ENCODE measurements at places on chromosomes 7 and 10. TPM values are rescaled to one million over a fixed set of nuclear protein-coding genes. Genes with fewer than 3 reads are reported as not detected.

- no peak for DNase-seq
Observed at GRCh38 chr10:1736144-1736971, 967 bp downstream of the ADARB2 start.

The TLX1 gene
- total RNA-seq: not detected

The SLIT1 gene
- 0.58 TPM for total RNA-seq

GRCh38 chr10:16436367-16436757 lies 448 bp upstream of the PTER start:
- peak; percentile 20 for DNase-seq

DNA sequence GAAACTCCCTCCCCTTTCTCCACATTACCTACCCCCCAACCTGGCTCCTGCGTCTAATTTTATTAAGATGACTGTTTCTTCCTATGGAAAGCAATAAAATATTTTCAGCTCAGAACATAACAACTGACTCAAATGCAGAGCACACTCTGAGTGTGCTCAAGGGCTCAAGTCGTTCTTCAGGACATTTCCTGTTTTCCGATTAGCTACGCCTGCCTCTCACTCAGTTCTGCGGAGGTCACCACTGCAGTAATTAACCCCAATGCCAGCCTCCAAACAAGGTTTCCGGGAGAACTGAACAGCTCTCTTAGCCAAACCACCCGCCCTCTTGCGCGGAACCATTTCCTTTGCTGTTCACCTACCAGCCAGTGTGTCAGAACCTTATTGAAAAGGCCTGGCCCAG lies 19.3 kb downstream of the MYOF start:
- no peak for DNase-seq

- no peak for DNase-seq
Observed at GRCh38 chr10:75281974-75282373, 46.2 kb upstream of the COMTD1 start.

The CRHR2 gene
- 0.16 TPM for total RNA-seq

DNA sequence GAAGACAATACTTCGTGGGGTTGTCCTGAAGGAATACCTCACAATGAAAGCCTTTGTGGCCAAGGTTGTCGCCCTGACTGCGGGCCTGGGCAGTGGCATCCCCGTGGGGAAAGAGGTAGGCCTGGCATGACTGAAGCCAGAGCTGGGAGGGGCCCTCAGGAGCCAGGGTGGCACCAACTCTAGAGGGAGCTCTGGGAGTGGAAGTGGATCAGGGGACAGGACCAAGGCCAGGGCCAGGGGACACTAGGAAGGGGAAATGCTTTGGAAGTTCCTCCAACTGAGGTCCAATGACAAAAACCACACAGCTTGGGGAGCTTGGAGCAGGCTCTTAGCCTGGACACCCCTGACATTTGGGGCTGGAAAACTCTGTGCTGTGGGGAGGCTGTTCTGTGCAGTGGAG lies 5.8 kb downstream of the CLCN1 start:
- DNase-seq: no peak

GRCh38 chr7:3722396-3722922 lies 421.4 kb downstream of the SDK1 start:
- no peak for DNase-seq

- DNase-seq: no peak
Observed at GRCh38 chr7:99143853-99144672, at the start of gene SMURF1. Gene SMURF1 (minus strand): TSS chr7:99144108. CDS start chr7:99143780, 328 bp downstream.

DNA sequence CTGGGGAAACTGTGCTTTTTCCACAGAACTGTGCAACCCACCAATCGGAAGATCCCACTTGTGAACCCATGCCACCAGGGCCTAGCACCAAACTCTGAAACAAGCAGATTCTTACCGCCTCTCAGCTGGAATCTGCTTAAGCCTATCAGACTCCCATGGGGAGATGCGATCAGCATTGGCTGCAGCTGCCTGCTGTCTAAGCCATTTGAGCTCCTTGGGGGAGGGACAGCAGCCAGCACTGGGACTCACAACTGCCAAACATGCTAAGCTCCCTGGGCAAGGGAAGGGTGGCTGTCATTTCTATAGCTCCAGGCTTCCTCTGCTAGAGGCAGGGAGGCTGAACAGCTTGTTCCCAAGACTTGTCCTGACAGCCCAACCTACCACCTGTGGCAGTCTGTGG lies 283.8 kb downstream of the CDK14 start:
- no peak for DNase-seq

- no peak for DNase-seq
Observed at GRCh38 chr10:109071539-109071938, 851.8 kb downstream of the XPNPEP1 start.

DNA sequence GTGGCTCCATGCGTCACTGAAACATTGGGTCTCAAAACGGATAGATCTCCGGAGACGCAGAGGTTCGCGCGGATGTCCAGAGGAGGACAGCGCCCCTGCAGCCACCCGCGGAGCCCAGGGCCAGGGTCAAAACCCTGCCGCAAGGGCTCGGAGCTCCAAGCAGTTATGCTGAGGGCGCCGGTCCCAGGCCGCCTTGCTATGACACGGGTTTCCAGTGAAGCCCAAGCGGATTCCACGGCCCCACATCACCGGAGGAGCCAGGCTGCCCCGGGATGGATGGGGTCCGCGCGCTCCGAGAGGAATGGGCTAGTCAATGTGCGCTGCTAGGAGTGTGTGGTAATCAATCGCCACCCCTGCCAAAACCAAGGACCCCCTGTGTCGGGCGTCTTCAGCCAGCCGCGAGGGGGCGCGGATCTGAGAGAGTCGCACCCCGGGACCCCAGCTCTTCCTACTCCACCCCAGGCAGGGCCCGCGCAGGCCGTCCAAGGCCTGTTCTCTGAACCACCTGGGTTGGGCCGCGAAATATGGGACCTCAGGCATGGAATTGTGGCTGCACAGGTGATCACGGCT lies 5.6 kb upstream of the EMX2 start:
- DNase-seq: no peak

The CAV1 gene
- 576 TPM for total RNA-seq

GRCh38 chr10:101609481-101609880 lies 21.4 kb downstream of the DPCD start:
- DNase-seq: no peak

The TAS2R60 gene
- 0.42 TPM for total RNA-seq

GRCh38 chr7:29518616-29519015 lies 45.0 kb upstream of the PRR15 start:
- DNase-seq: no peak

DNA sequence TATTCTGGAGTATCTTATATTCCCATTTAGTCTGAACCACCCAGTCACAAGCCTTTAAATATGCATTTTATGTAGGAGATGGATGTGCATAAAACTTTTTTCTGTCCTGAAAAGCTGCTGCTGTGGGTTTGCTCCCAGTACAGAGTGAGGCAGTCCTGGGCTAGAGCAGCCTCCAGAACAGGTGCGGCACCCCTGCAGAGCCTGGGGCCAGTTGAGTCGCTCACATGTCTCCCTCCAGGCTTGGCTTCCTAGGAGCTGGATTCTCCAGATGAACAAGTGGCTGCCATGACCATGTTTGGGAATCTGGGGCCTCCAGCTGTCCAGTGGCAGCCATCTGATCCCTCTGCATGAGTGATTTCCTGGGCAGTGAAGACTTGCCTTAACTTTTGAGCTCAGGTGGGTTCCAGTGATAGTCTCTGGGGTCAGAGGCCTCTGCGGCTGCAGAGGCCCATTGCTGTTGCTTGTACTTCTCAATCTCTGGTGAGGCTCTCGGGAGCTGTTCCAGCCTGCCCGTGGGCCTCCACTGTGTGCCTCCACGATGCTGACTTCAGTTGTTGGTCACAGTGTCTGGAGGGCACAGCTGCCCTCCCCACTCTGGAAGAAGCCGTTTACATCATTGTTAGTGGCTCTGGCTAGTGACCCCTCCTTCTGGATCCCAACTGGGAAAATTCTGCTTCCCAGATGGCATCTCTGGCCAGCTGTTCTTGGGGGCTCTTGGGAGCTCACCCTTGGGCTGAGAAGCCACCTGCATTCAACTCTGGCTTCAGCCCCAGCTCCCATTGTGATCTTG lies 120.4 kb downstream of the EMX2 start:
- no peak for DNase-seq

- DNase-seq: no peak
Observed at GRCh38 chr10:23585666-23586065, 146.8 kb downstream of the OTUD1 start.

DNA sequence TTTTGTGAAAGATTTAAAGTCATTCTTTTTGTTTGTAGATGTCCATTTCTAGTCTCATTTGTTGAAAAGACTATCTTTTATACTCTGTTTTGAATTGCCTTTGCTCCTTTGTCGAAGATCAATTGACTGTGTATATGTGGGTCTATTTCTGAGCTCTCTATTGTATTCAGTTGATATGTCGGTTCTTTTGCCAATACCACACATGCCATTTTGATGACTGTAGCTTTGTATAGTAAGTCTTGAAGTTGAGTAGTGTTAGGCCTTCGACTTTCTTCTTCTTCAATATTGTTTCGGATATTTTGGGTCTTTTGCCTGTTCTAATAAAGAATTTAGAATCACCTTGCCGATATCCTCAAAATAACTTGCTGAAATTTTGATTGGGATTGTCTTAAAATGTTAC lies 104.5 kb downstream of the CCSER2 start:
- no peak for DNase-seq

The CARD11 gene
- total RNA-seq: 5.0 TPM

The RNF148 gene
- 4.1 TPM for total RNA-seq

DNA sequence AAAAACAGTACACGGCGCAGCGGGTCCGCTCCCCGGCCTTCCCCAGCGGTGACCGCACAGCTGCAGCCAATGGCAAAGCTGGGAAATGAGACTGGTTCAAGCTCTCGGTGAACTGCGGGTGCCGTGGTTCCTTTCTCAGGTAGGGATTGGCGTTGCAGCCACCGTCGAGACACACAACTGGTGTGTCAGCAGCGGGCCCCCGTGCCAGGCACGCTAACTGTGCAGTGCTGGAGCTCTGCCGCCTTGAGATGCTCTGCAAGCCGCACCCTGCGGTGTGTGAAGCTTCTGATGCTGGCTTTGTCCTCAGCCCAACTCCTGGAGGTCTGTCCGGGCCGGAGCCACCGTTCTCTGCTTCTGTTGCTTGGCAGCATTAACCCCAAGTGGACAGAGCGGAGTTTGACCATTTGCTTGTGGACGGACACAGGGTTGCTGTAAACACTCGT lies 20.6 kb upstream of the NKX6-2 start:
- no peak for DNase-seq

- peak; percentile 56 for DNase-seq
Observed at GRCh38 chr7:139035586-139036353, at the start of gene ZC3HAV1L. Gene ZC3HAV1L (minus strand): TSS chr7:139036042. CDS start chr7:139036017, 25 bp downstream.

DNA sequence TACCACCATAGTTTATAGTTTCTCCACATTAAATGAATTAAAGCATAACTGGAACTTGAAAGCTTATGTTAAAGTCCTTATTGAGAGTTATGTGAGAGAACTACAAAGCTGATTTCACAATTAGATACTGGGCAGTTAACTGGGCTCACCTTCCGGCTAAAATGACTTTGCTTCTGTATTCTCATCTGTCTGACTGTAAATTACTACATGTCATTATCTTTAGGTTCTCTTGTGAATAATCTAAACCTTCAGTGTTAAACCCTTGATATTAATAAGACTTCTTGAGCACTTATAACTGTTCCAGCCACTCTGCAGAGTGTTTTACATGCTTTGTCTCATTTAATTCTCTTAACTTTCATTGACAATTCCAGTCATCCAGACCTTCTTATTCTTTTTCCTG lies 3.9 kb downstream of the KLHL7 start:
- DNase-seq: no peak

- no peak for DNase-seq
Observed at GRCh38 chr7:23123007-23123406, 17.4 kb downstream of the KLHL7 start.

DNA sequence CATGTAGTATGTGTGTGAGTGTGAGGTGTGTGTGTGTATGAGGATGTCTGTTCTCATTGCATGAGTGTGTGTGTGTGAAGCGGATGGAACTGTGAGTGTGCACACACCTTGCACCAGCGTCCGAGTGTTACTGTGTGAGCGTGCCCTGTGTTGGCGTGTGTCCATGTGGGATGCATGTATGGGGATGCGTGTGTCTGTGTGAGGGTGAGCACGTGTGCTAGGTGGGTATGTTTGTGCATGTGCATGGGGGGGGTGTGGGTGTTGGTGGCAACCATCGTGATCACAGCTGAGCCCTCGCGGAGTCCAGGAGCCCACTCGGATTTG lies 6.4 kb downstream of the KNDC1 start:
- no peak for DNase-seq

The OR2A12 gene
- total RNA-seq: not detected

The GLCCI1 gene
- total RNA-seq: 33.4 TPM

GRCh38 chr10:43389867-43390266 lies 18.4 kb downstream of the FXYD4 start:
- no peak for DNase-seq

GRCh38 chr10:633279-634245 lies 55.9 kb downstream of the DIP2C start:
- no peak for DNase-seq

The VDAC2 gene
- 127 TPM for total RNA-seq

GRCh38 chr10:99085358-99085757 lies 150.3 kb downstream of the HPSE2 start:
- no peak for DNase-seq

- DNase-seq: no peak
Observed at GRCh38 chr10:11871466-11871865, 48.3 kb downstream of the PROSER2 start.

DNA sequence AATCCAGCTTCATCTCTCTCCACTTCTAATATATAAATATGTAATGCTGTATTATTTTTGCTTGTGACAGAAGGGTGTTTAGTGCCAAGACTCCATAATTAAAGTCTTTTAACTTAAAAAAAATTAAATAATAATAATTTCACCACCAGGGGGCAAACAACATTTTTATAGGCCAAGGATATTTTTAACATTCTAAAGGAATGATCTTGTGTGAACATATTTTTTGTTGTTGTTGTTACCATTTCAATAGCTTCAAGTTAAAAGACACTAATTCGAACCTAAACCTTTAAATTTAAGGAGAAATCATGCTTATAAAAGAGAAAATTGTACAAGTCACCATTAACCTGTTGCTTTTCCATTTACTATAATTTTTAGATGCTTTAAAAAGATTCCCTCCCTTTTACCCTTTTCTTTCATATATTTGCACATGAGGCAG lies 7.5 kb upstream of the DNAJC1 start:
- DNase-seq: no peak

The TMEM236 gene
- total RNA-seq: 1.2 TPM

DNA sequence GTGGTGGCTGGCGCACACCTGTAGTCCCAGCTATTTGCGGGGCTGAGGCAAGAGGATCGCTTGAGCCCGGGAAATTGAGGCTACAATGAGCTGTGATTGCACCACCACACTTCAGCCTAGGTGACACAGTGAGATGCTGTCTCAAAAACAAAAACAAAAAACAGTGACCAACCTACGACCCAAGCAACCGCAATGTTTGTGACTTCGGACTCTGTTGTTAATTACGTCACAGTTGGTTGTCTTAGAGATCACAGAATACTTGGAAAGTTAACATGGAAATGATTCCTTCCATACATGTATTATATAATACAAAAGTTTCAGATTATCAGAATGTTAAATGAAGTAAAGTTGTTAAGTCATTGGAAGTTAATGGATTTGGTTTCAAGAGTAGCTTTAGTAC lies 106.2 kb downstream of the REEP3 start:
- DNase-seq: no peak
